Activated CD8-positive, alpha-beta memory T cell treated with anti-CD3 and anti-CD28 coated beads, Interleukin-2, amount 10 ng/mL, durations not matched to agents 7 days and 5 days (primary cell): ENCODE measurements at places on chromosomes 6 and 20. TPM values are rescaled to one million over a fixed set of nuclear protein-coding genes. Genes with fewer than 3 reads are reported as not detected.

Gene GNAS-AS1
- total RNA-seq = 0.89 TPM

Gene PMEPA1
- total RNA-seq = 0.20 TPM

DNA sequence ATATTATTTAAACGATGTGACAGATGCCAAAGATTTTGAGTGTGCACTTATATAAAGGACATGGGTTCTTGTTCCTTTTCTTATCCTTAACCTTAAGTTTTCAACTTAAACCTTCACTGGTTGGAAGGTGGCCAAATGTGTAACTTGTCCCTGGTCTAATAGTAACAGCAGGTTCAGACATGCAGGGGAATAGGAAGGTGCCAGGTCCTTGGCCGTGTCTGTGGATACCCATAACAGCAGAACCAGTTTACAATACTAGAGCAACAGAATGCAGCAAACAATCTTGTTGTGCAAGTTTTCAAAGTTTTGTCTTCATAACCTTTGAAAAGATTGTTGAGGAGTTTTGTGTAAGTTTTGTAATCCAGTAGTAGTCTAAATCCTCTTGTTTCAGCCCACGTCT lies 4.4 kb downstream of the MYB start:
- peak overlapping the region; percentile 2 for H3K4me3 ChIP-seq
- peaks cover 33% of the 10 kb centered on the region for H3K4me1 ChIP-seq

DNA sequence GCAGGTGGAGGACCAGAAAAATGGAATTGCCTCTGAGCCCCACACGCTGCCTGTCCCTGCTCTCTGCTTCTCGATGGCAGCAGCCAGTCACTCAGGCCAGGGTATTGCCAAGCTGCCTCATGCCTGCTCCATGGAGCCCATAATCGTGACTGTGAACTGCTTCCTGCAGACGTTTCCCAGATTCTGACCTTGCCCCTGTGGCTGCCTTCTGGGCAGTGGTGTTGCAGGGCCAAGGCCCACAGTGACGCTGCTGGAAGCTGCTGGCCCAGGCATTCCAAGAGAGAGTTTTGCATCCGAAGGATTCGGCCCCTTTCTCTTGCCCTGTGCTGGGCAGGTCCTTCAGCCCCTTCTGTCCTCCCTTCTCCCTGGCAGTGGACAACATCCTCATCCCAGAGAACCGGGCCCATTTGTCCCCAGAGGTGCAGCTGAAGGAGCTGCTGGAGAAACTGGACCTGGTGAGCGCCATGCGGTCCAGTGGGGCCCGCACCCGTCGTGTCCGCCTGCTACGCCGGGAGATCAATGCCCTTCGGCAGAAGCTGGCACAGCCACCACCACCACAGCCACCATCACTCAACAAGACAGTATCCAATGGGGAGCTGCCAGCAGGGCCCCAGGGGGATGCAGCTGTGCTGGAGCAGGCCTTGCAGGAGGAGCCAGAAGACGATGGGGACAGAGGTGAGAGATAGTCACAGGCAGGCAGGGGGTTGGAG lies 14.5 kb downstream of the BRPF3 start:
- DNase-seq = no peak
- peaks cover 4% of the 10 kb centered on the region for H3K27me3 ChIP-seq
- H3K27ac ChIP-seq = no peak overlapping the region
- H3K4me1 ChIP-seq = no peaks in the 10 kb centered on the region
- peaks cover 57% of the 10 kb centered on the region for H3K36me3 ChIP-seq

Gene SEC63
- 55.6 TPM for total RNA-seq

GRCh38 chr6:27810768-27811450 lies 101.3 kb downstream of the OR2B2 start:
- H3K36me3 ChIP-seq = peaks cover 11% of the 10 kb centered on the region
- peak overlapping the region; percentile 95 for H3K27ac ChIP-seq

- H3K27ac ChIP-seq = no peak overlapping the region
- H3K4me1 ChIP-seq = peaks cover 31% of the 10 kb centered on the region
- H3K36me3 ChIP-seq = peaks cover 10% of the 10 kb centered on the region
- peaks cover 21% of the 10 kb centered on the region for H3K27me3 ChIP-seq
- no peak for DNase-seq
- H3K4me3 ChIP-seq = no peak overlapping the region
Measured at GRCh38 chr6:27862396-27863066, 49.7 kb downstream of the OR2B2 start.

- peaks cover 42% of the 10 kb centered on the region for H3K4me1 ChIP-seq
- no peaks in the 10 kb centered on the region for H3K27me3 ChIP-seq
- peaks cover 19% of the 10 kb centered on the region for H3K36me3 ChIP-seq
- no peak overlapping the region for H3K27ac ChIP-seq
- no peak overlapping the region for H3K4me3 ChIP-seq
Measured at GRCh38 chr20:49179368-49180277, 8.5 kb downstream of the STAU1 start.

- peaks cover 20% of the 10 kb centered on the region for H3K36me3 ChIP-seq
- H3K27me3 ChIP-seq = no peaks in the 10 kb centered on the region
- no peak for DNase-seq
- peaks cover 34% of the 10 kb centered on the region for H3K4me1 ChIP-seq
- no peak overlapping the region for H3K27ac ChIP-seq
- no peak overlapping the region for H3K4me3 ChIP-seq
Measured at GRCh38 chr6:27837625-27838057, 74.6 kb downstream of the OR2B2 start.

GRCh38 chr6:61558796-61559195 lies 727.2 kb downstream of the KHDRBS2 start:
- no peak overlapping the region for H3K4me3 ChIP-seq
- no peak overlapping the region for H3K27ac ChIP-seq
- DNase-seq = no peak
- no peaks in the 10 kb centered on the region for H3K36me3 ChIP-seq

GRCh38 chr6:44039839-44040350 lies 87.4 kb downstream of the MRPL14 start:
- H3K36me3 ChIP-seq = no peaks in the 10 kb centered on the region
- H3K27me3 ChIP-seq = peaks cover 8% of the 10 kb centered on the region
- H3K4me3 ChIP-seq = no peak overlapping the region
